ENCODE measurements at places on chromosomes 5 and 9.

DNA sequence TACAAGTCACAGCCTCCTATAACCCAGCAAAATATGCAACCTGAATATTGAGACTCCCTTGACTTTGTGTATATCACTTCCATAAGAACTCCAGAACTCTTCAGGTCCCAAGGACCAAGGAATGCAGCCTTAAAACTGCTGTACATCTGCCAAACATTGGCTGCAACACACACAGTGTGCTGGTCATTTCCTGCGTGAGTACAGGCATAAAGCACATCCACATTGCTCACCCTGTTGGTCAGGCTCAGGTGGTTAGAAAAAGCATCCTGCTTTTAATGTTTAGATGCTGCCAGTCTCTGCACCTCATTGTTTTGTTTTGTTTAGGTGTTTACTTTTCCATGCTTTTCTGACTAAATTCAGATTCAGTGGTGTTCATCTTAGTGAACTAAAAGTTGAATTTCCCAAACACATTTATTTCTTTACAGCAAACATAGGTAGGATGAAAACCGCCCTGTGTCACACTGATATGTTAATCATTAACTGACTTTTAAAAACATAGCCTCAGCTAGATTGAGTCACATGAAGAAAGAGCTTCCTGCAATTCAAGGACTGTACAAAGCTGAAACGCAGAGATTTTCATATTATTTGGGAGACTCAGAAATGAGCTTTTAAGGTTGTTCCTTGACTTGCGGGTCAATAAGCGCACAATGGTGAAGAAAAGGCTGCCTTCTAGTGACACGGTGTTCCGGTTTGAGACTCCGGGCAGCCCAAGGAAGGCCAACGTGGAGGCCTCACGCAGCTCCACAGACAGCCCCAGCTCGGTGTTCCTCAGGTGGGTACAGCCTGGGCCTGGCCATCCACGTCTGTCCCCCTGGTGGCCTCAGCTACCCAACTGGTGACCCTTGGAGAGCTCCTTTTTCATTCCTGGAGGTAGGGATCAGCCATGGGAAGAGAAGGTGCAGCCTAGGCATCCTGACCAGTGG lies 52.2 kb upstream of the GRAMD2B start:
- no peak for DNase-seq

GRCh38 chr5:39426746-39427105 lies 1.9 kb upstream of the DAB2 start:
- no peak for DNase-seq

DNA sequence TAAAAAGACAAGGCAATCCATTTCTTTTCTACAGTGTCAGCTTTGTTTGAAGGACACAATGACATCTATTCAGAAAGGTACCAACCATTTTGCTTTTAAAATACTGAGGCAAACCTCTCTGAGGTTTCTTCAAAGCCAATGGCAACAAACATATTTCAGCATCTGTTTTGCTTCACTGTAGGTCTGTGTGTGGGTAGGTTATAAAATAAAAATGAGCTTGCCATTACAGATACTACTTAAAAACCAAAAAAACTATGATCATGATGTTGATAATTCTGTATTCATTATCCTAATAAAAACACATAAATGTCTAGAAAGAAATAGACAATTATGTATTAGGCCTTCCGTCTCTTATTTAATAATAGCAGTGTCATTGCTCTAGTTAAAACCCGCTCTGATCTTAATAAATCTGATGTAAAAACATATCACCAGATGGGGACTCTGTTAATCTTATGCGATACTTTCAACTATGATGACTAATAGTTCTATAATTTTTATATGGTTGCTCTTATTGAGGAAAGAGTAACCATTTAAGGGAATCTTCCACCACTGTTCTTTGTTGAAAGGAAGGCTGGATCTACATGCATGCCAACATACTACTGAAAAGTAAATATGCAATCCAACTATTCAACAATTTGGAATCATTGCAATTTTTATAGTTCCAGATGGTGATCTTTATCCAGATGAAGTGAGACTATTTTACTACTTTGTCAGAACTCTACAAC lies 647.2 kb downstream of the PDE4D start:
- DNase-seq, result no peak

DNA sequence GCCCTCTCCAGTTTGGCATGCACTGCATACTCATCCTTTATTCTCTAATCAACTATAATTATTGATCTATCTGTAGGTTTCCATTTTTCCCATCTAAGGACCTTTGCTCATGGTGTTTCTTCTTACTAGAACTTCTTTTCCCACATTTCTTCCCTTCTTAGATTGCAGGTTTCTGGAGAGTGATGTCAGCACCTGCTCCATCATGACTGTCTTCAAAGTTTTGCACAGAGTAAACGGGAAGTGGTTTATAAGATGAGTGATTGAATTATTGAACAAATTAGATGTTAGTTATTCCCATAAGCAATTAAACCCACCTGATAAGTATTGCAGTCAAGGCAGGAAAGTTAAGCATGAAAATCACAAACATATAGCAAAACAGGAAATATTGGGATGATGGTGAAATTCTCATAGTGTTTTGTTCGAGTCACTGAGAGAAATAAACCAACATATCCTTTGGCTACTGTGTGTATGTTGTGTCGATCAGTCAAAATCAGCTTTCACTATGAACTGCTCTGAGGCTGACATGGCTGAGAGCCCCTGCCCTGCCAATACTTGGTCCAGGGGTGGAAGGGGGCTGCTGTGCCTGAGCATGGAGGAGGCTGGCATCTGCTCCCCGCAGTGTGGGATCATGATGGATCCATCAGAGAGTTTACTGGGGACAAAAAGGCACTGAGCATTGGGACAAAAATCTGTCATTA lies 45.5 kb upstream of the S1PR3 start:
- no peak for DNase-seq

GRCh38 chr9:90099262-90099963 lies 494.6 kb downstream of the GADD45G start:
- peak; percentile 18 for DNase-seq

DNA sequence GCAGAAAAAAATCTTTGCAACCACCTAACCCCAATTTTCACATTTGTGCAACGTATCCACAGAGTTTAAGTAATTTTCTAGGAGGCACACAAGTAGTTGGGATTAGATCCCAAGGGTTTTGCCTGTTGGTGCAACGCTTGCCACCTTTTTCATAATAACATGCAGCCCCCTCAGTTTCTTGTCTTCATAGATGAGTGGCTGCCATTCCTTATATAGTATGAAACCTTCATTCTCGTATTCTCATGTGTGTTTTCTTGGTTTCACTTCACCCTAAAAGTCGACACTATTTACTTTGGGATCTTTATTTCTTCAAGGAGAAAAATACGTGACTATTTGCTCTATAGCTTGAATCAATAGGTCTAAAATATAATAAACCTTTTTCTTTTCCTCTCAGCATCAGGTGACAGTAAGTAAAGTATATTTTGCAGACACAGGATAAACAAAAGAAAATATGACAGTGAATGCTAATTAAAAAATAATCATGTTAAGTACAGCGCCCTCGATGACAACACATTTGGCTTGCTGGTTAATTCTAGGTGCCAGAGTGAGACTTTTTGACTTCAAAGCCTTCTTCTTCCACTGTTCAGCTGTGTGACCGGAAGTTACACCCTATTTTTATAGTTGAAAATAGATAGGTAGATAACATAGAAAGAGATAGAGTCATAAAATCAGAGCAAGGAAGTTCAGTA lies 342.8 kb upstream of the CCNG1 start:
- DNase-seq, result no peak

- DNase-seq, result no peak
These were observed 72.6 kb downstream of the ZNF354C start for GRCh38 chr5:179132586-179133355.

GRCh38 chr5:130541617-130542221 lies 623.3 kb downstream of the HINT1 start:
- DNase-seq, result no peak

Data from NCI-H1436 treated with DMSO at 0.1 percent for 48 hours (cell line).